Body of pancreas (tissue), 4 donors: ENCODE measurements at places on chromosomes 1 and 21.

DNA sequence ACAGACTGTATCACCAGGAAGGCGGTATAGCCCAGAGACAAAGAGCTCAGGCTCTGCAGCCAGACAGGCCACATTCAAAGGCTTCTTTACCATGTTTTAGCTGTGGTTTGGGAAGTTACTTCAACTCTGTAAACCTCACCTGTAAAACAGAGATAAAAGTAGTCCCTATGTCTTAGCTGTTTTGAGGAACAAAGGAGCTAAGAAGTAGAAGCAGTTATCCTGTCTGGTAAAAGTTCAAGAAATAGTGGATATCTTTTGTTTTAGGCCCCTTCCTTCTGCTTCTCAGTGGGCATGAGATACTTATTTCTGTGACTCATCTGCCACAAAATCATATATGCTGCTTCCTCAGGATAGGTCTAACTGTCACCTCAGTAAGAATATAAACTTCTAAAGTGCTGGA lies 6.5 kb downstream of the CD34 start:
- no peak overlapping the region for H3K4me3 ChIP-seq
- H3K36me3 ChIP-seq, result no peaks in the 10 kb centered on the region
- H3K27ac ChIP-seq, result no peak overlapping the region
- no peak for DNase-seq

- no peaks in the 10 kb centered on the region for H3K27me3 ChIP-seq
- peak; percentile 62 for DNase-seq
- H3K27ac ChIP-seq, result no peak overlapping the region
- peaks cover 36% of the 10 kb centered on the region for H3K4me1 ChIP-seq
- H3K36me3 ChIP-seq, result peaks cover 16% of the 10 kb centered on the region
- H3K4me3 ChIP-seq, result no peak overlapping the region
Measured at GRCh38 chr1:230282157-230282556, 144.0 kb downstream of the PGBD5 start.

DNA sequence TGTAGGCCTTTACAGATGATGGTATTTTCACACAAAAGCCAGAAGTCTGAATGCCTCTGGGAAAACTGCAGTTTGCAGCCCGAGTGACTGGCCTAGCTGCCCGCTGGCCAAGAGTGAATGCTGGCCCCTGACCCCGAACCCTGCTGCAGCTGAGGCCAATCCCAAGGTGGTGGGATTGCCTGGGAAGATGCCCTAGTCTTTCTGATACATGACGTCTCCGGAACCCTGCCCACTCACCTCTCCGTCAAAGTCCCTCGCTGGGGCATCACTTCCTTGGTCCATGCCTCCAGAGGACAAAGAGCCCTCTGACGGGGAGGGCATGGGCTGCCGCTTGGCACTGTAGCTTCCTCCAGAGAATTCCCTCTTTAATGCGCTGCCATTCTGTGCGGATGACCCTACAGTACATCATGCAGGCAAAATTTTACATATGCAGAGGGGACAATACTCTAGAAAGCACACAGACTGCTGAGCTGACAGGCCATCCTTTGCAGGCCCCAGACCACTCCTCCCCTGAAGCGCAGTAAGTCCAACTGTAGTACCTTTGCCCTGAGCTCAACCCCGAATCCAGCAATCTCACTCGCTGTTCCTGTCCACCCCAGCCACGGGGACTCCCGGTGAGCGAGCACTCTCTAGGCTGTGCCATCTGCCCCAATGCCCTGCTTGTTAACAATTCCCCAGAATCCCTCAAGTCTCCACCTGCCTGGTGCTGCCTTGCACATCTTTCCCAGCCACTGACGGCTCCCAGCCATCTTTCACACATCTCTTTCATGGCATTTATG lies 54.7 kb downstream of the COQ8A start:
- peaks cover 16% of the 10 kb centered on the region for H3K4me1 ChIP-seq
- no peak overlapping the region for H3K4me3 ChIP-seq
- no peaks in the 10 kb centered on the region for H3K36me3 ChIP-seq
- H3K27ac ChIP-seq, result no peak overlapping the region
- no peak for DNase-seq

GRCh38 chr1:182637769-182638168 lies 33.6 kb upstream of the RGS16 start:
- H3K4me3 ChIP-seq, result no peak overlapping the region
- no peak for DNase-seq
- H3K27me3 ChIP-seq, result no peaks in the 10 kb centered on the region
- no peaks in the 10 kb centered on the region for H3K4me1 ChIP-seq
- no peaks in the 10 kb centered on the region for H3K36me3 ChIP-seq

- H3K27me3 ChIP-seq, result no peaks in the 10 kb centered on the region
- peaks cover 14% of the 10 kb centered on the region for H3K4me1 ChIP-seq
- no peak for DNase-seq
- H3K27ac ChIP-seq, result no peak overlapping the region
- no peak overlapping the region for H3K4me3 ChIP-seq
Measured at GRCh38 chr21:46150073-46150472, 5.3 kb downstream of the FTCD start.

GRCh38 chr1:31674626-31675025 lies 29.2 kb downstream of the COL16A1 start:
- DNase-seq, result no peak
- no peak overlapping the region for H3K27ac ChIP-seq
- no peaks in the 10 kb centered on the region for H3K36me3 ChIP-seq
- H3K27me3 ChIP-seq, result no peaks in the 10 kb centered on the region

DNA sequence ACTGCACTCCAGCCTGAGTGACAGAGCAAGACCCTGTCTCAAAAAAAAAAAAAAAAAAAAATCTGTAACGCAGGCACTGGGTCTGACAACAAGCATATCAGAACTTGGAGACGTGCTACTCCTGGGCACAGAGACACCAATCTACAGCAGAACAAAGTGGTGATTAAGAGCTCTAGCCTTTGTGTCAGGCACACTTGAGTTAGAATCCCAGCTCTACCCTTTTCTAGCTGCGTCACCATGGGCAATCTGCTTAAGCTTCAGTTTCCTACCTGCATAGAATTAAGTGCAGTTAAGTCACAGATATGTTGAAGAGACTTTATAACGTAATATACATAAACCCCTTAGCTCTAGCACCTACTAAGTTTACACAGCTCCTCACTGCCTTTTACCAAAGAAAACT lies 3.4 kb upstream of the CDCA8 start:
- no peaks in the 10 kb centered on the region for H3K27me3 ChIP-seq
- H3K27ac ChIP-seq, result no peak overlapping the region
- H3K36me3 ChIP-seq, result peaks cover 5% of the 10 kb centered on the region
- H3K4me3 ChIP-seq, result no peak overlapping the region
- no peak for DNase-seq

DNA sequence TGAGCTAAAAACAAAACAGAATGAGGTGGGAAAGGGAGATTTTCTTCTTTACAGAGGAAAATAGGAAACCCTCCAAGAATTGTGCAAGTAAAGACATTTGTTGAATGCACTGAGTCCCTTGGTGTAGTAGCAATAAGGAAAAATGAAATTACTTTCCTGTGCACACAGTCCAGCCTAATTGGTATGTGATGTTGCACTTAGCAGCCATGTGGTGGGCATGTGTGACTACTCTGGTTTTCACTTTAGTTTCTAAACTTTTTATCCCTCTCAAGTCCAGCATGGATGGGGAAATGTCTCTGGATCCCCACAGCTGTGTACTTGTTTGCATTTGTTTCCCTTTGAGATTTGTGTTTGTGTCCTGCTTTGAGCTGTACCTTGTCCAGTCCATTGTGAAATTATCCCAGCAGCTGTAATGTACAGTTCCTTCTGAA lies 7.1 kb upstream of the AGO3 start:
- DNase-seq, result no peak
- H3K27ac ChIP-seq, result no peak overlapping the region
- no peak overlapping the region for H3K4me3 ChIP-seq
- peaks cover 14% of the 10 kb centered on the region for H3K36me3 ChIP-seq

GRCh38 chr1:225471109-225471452 lies 43.2 kb upstream of the LBR start:
- H3K27me3 ChIP-seq, result no peaks in the 10 kb centered on the region
- H3K4me3 ChIP-seq, result no peak overlapping the region
- no peaks in the 10 kb centered on the region for H3K36me3 ChIP-seq
- H3K27ac ChIP-seq, result no peak overlapping the region
- DNase-seq, result peak; percentile 7

GRCh38 chr1:66769512-66770229 lies 17.4 kb downstream of the DYNLT5 start:
- H3K27ac ChIP-seq, result no peak overlapping the region
- no peak overlapping the region for H3K4me3 ChIP-seq
- H3K36me3 ChIP-seq, result no peaks in the 10 kb centered on the region
- no peaks in the 10 kb centered on the region for H3K4me1 ChIP-seq
- no peaks in the 10 kb centered on the region for H3K27me3 ChIP-seq

DNA sequence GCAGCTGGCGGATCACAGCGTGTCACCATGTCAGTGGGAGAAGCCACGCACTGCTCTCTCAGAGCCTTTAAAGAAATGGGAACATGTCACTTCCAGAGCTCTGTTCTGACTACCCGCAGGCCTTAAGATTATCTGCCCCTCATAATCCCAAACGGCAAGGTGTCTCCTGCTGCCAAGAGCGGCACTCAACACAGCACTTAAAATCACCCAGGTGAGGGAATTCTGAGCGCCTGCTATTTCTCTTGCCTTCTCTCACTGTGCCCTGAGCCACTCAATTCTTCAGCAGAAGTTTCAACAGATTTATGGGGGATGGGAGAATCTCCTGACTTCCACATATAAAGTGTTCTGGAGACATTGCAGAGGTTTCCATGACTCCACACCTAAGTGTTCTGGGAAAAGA lies 137.9 kb downstream of the LMO4 start:
- no peaks in the 10 kb centered on the region for H3K27me3 ChIP-seq
- H3K4me3 ChIP-seq, result no peak overlapping the region
- H3K36me3 ChIP-seq, result no peaks in the 10 kb centered on the region
- no peaks in the 10 kb centered on the region for H3K4me1 ChIP-seq
- H3K27ac ChIP-seq, result no peak overlapping the region

- no peak overlapping the region for H3K27ac ChIP-seq
- H3K4me3 ChIP-seq, result no peak overlapping the region
- H3K36me3 ChIP-seq, result no peaks in the 10 kb centered on the region
- H3K27me3 ChIP-seq, result no peaks in the 10 kb centered on the region
Measured at GRCh38 chr1:170068923-170069322, 5.6 kb downstream of the KIFAP3 start.

DNA sequence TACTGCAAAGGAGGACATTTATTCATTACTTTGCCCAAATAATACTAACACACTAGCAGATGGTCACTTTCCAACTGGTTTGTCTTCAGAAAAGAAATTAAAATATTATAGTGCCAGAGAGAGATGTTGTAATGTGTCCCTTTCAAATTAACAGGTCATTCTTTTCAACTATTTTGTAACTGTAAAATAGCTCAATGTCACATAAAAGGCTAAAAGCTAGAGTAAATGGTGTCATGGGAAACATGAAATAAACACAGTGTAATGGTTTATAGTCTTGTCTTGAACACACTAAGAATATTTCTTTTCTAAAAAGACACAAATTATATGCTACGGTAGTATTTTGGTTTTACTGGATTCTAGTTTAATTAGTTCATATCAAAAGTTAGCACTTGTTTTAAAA lies 77.8 kb downstream of the ADGRL2 start:
- DNase-seq, result no peak
- no peaks in the 10 kb centered on the region for H3K36me3 ChIP-seq
- no peak overlapping the region for H3K4me3 ChIP-seq
- H3K4me1 ChIP-seq, result peaks cover 13% of the 10 kb centered on the region

GRCh38 chr1:201773764-201774163 lies 55.2 kb upstream of the IPO9 start:
- H3K36me3 ChIP-seq, result no peaks in the 10 kb centered on the region
- H3K4me3 ChIP-seq, result no peak overlapping the region
- DNase-seq, result no peak
- no peaks in the 10 kb centered on the region for H3K27me3 ChIP-seq
- H3K27ac ChIP-seq, result no peak overlapping the region

GRCh38 chr1:176854758-176855745 lies 309.5 kb downstream of the ASTN1 start:
- H3K36me3 ChIP-seq, result no peaks in the 10 kb centered on the region
- H3K4me1 ChIP-seq, result peaks cover 13% of the 10 kb centered on the region
- no peaks in the 10 kb centered on the region for H3K27me3 ChIP-seq

- no peak overlapping the region for H3K4me3 ChIP-seq
- H3K4me1 ChIP-seq, result peaks cover 9% of the 10 kb centered on the region
- no peaks in the 10 kb centered on the region for H3K27me3 ChIP-seq
- no peak overlapping the region for H3K27ac ChIP-seq
- H3K36me3 ChIP-seq, result peaks cover 17% of the 10 kb centered on the region
Measured at GRCh38 chr1:225866061-225866837, 15.9 kb downstream of the TMEM63A start.

DNA sequence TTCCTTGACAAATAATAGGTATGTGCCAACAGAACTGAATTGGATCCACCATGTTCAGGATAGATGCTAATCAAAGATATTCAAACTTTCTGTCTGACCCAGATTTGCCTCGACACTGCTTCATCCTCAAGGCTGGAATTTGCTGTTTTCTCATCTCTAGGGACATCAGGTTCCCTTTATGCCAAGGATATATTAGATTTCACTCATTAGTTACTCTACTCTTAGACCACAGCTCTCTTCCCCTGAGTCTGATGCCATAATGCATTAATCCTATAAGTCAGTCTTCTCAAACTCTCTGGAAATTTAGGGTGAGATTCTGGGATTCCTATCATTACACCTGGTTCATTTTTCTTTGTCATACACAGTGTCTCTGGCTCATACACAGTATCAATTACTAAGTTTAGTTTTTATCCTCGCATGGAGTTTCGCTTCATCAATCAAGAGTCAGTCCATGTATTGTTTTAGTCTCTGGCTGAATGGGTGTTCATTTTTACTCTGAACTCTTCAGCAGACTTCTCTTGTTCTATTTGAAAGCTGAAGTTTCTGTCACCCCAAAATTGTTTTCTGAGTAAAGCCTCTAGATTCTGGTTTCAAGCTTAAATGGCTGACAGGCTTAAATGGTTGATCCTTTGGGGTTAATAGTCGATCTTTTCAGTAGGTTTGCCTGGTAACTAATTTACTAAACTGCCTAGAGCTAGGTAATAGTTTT lies 9.3 kb upstream of the DCAF6 start:
- DNase-seq, result no peak
- H3K27ac ChIP-seq, result peak overlapping the region; percentile 32
- peaks cover 39% of the 10 kb centered on the region for H3K4me1 ChIP-seq

GRCh38 chr1:19735440-19736127 lies 64.1 kb downstream of the TMCO4 start:
- DNase-seq, result peak; percentile 65
- peaks cover 15% of the 10 kb centered on the region for H3K4me1 ChIP-seq
- no peak overlapping the region for H3K4me3 ChIP-seq
- peaks cover 3% of the 10 kb centered on the region for H3K36me3 ChIP-seq
- no peaks in the 10 kb centered on the region for H3K27me3 ChIP-seq
